Cerebellar nuclear complex (tissue), 1 donor: ENCODE measurements at places on chromosomes 1 and 21.

DNA sequence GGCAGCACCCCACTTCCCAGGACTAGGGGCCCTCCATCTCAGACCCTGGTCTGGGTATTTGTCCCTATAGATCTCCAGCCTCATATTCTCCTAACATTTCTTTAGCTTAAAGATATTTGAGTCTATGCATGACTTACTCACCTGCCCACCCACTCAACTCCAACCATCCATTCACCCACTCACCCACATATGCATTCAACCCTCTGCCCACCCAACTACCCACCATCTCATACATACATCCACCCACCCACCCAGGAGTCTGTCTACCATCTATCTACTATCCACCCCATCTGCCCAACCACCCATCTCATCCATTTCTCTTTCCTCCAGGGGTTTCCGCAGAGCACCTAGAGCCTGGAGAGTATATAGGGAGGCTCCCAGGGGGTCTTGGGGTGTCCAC is 42.7 kb downstream of the FAAH start:
- DNase-seq: no peak

DNA sequence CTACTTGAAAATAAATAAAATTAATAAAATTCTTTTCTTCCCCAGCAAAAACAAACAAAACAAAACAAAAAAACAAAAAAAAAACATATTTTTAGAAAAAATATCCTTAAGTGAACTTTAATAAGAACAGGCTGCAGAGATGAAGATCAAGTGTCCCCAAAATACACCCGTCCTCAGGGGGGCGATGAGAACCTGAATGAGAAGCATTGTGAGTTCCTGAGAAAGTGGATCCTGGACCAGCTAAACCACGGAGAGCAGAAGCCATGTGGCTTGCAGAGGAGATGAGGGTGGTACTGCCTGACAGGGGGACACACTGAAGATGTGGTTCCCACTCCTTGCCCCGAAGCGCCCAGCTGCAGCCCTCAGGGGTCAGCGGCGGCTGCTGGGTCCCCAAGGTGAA is 89.3 kb downstream of the ITPKB start:
- no peak for DNase-seq

- no peak for DNase-seq
These were observed 170.5 kb downstream of the APP start for GRCh38 chr21:25999921-26000582.

GRCh38 chr1:53911442-53911841 is 17.5 kb downstream of the DIO1 start:
- DNase-seq: no peak

GRCh38 chr21:21002153-21002552 is 3.9 kb downstream of the NCAM2 start:
- DNase-seq: no peak

DNA sequence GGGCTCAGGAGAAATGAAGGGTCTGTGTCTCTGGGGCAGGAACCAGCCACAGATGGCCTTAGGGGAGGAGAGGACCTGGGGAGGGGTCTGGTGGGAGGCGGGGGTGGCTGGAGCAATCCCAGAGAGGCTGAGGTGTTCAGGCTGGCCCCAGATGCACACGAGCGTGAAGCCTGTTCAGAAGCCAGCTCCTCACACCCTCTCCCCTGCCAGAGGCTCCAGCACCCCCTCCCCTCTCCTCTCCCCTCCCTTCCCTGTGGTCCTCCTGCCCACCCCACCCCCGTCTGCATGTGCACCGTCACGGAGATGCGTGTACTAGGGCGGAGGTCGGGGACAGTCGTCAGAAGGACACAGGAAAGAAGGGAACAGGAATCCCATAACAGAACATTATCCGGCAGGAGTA is 115.0 kb upstream of the COL6A1 start:
- no peak for DNase-seq

GRCh38 chr1:68136187-68136586 is 85.8 kb upstream of the DIRAS3 start:
- no peak for DNase-seq

DNA sequence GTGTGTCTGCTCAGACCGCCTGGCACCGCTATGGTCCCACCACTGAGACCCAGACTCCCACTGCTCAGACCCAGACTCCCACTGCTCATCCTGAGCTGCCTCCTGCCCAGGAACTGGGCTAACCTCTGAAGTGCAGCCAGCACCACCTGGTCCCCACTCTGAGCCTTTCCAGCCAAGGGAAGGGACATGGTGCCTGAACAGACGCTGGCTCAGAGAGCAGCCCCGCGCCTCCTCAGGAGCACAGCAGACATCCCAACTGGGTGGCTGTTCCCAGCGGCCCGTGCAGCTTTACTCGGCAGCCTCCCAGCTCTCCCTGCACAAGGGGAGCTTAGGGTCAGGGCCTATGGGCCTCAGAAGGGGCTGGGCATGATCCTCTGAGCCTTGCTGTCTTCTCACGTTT is 27.8 kb upstream of the CNTN2 start:
- no peak for DNase-seq

GRCh38 chr1:161100556-161100955 is 2.4 kb downstream of the KLHDC9 start:
- DNase-seq: no peak

DNA sequence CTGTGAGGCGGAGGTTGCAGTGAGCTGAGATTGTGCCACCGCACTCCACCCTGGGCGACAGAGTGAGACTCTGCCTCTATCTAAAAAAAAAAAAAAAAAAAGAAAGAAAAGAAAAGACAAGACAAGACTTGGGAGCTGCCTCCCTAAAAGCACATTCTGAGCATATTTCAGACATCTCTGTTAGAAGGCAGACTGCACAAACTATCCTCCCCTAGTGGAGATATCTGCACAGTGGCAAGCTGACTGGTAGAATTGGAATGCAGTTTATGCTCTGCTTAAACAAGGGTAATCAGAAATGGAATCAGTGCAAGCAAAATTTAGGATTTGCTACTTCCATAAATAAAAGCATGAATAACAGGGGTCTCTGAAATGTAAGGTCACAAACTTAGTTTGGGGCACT is 31.8 kb downstream of the GNG4 start:
- no peak for DNase-seq

DNA sequence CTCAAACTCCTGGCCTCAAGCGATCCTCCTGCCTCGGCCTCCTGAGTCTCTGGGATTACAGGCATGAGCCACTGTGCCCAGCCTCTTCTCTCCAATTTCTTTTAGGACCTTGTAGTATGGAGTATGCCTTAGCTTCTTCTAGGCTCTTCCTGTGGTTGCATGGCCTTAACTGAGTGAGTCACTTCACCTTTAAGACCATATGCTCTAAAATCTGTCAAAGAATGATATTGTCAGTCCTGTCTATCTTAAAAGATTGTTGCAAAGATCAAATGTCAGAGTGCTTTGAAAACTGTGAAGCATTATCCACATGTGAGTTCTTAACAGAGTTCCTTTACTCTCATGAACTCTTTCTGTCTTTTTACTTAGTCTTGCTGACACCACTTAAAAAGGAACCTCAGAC is 37.2 kb downstream of the ATP2B4 start:
- DNase-seq: no peak

DNA sequence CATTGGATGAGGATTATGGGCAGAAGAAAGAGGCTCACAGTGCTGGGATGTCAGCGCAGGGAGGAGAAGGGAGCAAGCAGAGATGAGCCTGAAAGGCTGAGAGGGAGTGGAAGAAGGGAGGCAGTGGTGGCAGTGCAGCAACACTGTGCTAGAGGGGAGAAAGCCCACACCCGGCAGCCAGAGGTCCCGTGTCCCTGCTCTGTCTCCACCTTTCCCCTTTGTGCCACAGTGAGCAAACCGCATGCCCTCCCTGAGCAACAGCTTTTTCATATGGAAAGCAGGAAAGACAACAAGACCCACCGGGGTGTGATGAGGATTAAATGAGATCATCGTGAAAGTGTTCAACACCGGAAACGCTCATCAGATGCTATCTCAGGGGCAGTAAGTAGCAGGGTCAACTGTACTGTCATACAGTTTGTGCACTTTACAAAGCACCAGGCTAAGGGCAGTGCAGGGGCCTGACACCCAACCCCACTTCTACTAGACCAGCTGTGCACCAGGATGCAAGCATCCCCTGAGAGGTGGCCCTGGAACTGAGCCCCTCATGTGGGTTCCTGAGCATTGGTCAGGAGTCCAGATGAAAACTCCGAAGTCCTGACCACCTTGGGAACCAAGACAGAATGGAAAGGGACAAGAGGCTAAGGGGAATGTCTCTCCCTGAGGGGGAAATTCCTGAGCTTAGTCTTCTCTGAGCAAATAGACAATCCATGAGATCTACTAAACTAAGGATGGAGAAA is 9.1 kb downstream of the NHLH1 start:
- no peak for DNase-seq

DNA sequence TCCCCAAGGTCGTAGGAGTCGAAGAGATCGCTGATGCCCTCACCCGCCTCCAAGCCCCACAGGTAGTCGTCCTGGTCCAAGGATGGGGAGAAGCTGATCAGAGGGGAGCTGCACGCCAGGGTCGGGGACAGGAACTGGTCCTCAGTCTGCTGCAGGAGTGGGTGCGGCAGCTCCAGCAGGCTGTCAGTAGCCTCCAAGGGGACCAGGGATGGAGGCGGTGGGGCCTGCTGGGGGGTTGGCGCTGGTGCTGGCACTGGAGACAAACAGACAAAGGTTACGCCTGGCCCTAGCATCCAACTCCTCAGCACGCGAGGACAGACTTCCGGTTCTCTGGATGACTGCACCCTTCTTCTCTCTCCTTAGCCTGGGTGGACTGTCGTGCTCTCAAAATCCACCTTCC is 21.1 kb downstream of the E2F2 start:
- no peak for DNase-seq

DNA sequence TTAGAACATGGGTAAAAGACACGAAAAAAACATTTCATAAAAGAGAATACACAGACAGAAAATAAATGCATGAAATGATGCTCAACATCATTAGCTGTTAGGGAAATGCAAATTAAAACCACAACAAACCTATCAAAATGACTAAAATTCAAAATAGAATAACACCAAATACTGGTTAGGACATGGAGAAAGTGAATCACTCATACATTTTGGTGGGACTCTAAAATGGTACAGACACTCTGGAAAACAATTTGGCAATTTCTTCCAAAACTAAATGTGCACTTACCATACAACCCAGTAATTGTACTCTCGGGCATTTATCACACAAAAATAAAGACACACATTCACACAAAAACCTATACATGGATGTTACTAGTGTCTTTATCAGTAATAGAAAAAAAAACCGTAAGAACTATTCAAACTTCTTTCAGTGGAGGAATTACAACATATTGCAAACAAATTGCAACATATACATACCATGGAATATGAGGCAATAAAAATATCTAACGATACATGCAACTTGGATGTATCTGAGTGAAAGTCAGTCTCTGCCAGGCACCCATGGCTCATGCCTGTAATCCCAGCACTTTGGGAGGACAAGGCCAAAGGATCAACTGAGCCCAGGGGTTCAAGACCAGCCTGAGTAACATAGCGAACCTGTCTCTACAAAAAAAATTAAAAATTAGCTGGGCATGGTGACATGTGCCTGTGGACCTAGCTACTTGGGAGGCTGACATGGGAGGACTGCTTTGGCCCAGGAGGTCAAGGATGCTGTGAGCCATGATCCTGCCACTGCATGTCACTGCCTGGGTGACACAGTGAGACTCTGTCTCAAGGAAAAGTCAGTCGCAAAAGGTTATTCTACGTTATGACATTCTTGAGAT is 19.6 kb downstream of the HSF2BP start:
- DNase-seq: no peak

DNA sequence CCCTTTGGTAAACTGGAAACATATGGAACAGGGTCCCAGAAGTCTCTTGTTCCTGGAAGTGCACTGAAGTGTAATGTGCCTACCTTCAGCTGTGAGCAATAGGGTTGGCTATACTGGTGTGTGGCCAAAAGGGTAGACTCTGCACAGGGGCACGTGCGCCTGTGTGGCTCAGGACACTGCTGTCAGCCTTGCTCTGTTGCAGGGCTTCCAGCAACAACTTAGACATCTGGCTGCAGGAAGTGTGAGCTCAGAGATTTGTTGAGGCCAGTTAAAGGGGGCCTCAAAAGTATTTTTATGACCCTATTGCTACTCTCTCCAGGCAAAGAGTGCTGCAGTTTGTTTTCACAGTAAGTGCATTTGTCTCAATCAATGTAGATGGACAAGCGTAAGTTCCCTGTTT is 7.5 kb downstream of the CTPS1 start:
- DNase-seq: no peak

DNA sequence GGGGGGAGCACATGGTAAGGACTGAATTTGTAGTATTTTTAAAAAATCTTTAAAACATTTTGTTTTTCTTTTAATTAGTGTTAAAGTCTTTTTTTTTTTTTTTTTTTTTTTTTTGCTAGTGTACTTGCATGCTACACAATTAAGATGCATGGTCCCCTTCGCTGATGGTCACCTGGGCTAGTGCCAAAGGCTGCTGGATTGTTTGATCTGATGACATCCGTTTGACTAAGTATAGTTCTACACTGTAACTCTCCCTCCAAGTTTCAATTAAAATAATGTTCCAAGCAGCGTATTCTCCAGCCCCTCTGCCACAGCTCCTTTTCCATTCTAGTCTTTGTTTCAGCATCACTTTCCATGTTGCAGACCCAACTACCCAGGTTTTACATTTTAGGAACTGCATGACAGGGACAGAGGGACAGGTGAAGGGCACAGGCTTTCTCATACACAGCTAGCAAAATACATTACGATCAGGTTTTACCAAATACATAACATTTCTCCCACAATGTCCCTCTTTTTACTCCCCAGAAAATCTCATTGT is 852 bp upstream of the RAVER2 start:
- DNase-seq: peak; percentile 3

DNA sequence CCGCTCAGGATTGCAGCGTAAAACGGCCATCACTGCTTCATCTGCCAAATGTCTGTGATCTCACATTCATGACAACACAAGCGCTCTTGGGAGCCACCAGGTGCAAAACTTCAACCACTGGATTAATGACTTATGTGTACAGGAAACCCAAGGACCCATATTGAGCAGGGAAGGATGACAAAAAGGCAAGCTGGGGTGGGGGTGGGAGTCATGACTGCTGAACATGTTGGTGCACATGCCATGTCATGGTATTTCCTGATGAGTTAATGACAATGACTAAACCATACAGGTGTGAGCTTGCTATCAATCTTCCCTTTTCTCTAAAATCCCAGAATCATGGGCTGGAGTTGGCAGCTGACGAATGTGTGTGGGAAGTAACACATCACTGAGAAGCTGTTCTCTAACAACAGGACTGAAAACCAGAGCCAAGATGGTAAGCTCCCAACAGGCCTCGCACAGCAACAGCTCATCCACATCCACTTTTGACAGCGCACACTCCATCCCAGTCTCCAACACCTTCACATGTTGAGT is 3.1 kb upstream of the SH2D5 start:
- no peak for DNase-seq

GRCh38 chr1:2330519-2331199 is 60.7 kb downstream of the MORN1 start:
- no peak for DNase-seq

- no peak for DNase-seq
These were observed 115.1 kb downstream of the SLC30A10 start for GRCh38 chr1:219813294-219813693.
